ENCODE measurements at places on chromosomes 3 and 15.
A peak's percentile ranks its signal among the peaks of the same experiment; 100 is the strongest.

- peak; percentile 87 for DNase-seq
Measured at GRCh38 chr15:63093486-63094205, 28.0 kb upstream of the LACTB start.

DNA sequence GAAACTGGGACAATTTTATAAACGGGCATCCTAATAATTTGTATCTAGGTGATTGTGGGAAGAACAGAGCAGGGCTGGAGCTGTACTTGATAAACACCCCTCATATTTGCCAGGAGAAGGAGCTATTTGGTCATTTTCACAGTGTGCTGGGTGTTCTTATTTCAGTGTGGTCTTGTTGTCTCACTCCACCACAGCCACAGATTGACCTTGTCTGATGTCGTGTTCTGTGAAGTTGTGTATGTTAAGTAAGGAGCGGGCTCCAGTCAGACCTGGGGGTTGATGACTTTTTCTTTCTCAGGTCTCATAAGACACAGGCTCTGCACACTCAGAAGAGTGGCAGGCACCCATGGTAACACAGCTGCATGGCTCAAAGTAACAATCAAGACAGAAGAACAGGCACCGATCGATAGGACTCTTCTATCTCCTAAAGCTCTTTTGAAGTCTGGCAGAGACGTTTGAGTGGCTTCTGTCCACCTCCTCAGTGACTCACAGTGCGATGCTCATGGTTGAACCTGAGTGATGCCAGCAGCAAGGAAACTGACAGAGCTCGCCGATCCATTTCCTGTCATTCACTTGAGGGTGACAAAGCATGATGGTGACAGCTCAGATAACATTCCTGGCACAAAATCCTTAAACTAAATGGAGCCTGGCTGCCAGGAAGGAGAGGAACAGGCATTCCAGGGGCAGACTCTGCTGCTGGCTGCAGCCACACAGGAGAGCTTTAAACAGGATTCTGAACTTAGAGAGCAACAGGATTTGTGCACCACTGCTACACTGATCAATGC lies 20.8 kb downstream of the DPH3 start:
- DNase-seq = no peak

DNA sequence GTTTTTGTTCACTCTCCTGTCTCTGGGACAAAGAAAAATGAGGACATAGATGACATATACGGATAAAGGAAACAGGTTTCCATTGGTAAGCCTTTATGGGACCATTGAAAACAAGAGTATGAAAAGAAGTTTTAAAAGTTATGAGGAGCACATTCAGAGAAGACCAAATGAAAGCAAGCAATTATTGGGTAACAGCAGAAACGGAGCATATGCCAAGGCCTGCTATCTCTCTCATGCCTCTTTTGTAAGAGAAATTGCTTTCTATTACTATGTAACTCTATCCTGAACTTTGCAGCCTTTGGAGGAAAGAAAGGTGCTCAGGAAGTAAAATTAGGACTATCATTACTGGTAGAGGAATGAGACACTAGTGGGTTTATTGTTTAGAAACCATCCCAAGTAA lies 14.9 kb upstream of the DPH6 start:
- no peak for DNase-seq

DNA sequence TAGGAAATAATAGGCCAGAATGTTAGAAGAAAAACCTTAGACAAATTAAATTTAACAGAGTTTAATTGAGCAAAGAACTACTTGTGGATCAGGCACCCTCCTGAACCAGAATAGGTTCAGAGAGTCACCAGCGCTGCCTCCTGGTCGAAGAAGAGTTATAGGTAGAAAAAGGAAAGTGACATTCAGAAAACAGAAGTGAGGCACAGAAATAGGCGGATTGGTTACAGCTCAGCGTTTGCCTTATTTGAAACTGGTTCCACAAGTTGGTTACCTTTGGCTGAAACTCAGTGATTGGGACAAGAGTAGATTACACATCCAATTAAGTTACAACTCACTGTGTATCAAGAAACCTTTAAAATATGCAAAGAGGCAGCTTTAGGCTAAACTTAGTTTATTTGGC lies 4.4 kb downstream of the AADAC start:
- DNase-seq = no peak

GRCh38 chr3:43021186-43021585 lies 42.1 kb downstream of the GASK1A start:
- DNase-seq = no peak

DNA sequence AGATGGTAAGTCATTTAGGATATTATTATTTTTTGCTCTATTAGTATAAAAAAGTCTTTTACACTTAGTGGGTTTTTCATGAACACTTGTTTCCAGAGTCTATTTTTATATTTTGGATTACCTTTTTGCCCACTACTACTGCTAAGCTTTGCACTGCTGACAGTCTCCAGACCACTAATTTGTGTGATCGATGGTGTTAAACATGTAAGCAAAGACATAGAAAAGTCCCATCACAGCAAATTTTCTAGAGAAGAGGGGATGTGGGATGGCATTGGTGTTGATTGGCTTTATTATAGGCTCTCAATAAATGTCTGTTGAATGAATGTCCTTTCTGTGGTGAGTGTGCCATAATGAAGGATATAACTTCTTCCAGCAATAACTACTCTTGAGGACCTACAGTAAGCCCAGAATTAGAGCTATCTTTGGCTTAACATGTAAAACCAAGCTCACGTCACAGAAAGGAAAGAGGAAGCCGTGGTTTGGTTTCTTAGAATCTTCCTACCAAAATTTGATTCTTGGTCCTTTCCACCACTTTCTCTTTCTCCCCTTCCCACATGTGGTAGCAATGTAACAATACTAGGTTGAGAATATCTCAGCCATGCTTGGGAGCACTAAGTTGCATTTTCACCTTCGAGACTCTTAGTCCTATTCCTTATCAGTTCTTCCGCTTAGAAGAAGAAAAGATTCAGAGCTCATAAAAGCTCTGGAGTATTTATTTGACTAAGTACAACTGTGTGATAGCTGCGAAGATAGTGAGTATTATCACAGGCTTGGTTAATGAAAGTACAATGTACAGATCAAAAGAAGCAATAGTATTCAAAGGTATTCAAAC lies 90.6 kb upstream of the UMPS start:
- no peak for DNase-seq

GRCh38 chr3:167861649-167862048 lies 126.1 kb downstream of the SERPINI1 start:
- no peak for DNase-seq

GRCh38 chr3:9957214-9957613 lies 5.0 kb upstream of the PRRT3 start:
- DNase-seq = no peak

DNA sequence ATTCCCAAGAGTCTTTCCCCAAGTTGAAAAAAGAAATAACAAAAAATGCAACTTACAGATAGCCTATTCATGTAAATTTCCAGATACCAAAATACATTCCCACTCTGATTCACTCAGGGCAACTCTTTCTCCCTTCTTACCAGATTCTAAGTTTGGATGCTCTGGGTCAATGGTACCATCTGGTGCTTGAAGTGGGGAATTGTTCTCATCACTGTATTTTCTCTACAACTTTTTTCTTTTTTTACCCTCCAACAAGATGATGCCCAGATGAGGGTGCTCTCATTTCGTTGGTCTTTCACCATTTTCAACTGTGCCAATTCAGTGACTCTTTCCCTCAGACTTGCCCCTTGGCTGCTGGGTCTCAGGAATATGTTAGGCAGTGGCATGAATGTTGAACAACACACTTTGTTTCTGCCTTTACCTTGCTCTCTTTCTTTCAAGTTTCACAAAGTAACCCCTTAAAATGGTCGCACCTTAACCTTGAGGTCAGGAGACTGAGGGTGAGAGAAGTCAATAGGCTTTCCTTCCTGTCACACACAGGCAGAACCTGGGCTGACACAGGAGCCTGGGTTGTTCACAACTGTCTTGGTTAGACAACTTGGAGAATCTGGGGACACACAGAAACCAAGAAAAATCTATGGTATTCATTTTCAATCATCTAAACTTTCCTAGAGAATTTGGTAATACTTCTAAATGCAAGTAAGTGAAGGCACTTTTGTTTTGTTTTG lies 330.7 kb upstream of the SLCO3A1 start:
- no peak for DNase-seq

- no peak for DNase-seq
Measured at GRCh38 chr3:119825820-119826219, 43.9 kb downstream of the NR1I2 start.

DNA sequence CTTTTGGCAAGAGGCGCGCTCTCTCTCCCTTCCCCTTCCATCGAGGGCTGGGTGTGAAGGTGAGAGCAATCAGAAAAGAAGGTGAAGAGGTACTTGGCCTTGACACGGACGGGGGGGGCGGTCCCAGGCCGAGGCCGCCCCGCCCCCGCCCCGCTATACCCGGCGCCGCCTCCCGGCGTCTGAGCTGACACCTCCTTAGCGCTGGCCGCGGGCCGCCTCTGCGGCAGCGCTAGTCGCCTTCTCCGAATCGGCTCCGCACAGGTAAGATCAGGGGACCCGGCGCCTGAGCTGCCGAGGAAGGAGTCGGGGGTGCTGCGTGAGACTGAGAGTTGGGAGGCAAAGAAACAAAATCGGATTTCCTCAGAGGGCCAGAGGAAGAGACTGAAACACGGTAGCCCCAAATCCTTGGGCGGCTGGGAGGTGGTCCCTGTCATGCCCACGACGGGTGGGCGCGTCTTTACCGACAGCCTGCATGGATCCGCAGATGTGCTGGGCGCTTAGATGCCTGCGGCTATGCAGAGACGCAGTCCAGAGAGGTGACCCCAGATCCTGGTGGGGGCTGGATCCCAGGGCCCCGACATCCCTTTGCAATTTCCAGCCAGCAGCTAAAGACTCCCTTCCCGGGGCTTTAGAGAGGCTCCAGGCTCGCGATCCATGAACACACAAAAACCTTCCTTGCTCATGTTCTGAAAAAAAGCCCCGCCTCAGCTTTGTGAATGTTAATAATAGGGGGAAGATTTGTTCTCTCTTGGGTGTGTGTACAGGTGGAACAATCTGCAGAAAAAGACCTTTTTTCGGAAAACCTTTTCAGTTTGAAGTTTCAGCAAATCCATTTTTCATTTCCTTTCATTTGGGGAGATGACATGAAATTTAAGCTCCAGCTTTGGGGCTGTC lies at the start of gene ENTPD3:
Gene ENTPD3 (plus strand): TSS at position 184 of the 894 bp plus-strand sequence. CDS start 874 bp downstream, outside the sequence.
- peak; percentile 77 for DNase-seq

- peak; percentile 41 for DNase-seq
Measured at GRCh38 chr3:45761831-45762230, 34.5 kb downstream of the SLC6A20 start.
